ENCODE measurements at places on chromosomes 7 and 10. TPM values are rescaled to one million over a fixed set of nuclear protein-coding genes. Genes with fewer than 3 reads are reported as not detected.

DNA sequence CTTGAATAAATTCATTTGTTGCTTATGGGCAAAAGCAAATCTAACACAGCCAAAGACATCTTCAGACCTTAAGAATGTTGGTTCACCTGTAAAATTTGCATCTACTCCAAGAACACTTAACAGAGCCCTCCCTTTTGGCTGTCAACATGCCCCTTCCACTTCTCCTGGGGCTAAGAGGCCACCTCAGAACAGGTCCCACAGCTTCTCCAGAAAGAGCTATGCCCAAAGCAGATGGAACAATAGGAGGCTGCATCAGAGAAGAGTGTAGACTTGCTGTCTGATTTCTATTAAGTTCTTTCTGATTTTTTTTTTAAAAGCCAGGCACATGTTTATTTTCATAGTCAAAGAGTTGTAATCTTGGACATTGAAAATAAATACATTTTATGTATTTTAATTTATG is 26.1 kb upstream of the TRIL start:
- DNase-seq = no peak

Gene CHAT
- total RNA-seq = 1.1 TPM

DNA sequence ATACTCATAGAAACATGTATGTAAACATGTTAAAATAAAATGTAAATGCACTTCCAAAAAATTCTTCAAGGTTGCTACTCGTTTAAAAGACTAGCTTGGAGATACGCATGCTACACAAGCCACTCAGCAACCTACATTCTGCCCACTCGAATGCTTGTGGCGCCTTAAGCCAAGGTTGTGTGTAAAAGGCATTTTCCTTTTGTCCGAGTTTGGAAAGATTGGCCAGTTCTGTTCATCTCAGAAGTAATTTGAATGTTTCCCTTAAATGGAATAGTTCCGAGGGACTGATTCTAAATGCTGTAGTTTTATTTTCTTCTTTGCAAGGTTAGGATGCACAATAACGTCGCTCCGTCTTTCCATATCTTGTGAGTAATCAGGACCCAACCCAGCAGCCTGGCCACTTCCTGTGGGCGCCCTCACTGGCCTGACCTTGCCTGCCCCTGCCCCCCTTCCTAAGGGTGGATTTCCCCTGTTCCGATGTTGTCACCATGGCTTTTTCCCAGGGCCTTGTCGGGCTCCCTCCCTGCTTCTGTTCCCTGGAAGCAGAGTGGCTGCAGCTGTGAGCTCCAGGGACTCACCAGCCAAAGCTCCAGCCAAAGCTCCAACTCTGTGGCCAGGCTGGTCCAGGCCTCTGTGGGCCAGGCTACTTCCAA is 70.6 kb downstream of the PTPRE start:
- peak; percentile 55 for DNase-seq

- no peak for DNase-seq
These were observed 198.3 kb upstream of the KAT6B start for GRCh38 chr10:74628136-74628535.

GRCh38 chr10:19451937-19452336 is 364.3 kb upstream of the PLXDC2 start:
- DNase-seq = no peak

DNA sequence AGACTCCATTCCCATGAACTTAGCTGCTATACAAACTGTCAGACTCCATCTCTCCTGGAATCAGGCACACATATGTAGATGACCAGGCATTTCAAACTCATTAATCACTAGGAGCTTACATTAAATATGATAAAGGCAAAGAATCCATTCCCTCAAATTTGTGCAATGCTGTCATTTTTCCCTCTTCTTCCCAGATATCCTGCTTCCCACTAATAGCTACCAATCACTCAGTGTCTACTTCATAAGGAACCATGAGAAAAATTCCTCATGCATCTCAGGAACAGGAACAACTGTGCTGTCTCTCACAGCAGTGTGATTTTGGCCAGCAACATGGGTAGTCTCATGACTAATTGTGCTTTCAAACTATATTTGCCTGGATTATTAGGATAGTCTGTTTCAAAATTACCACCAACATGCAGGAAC is 133.9 kb downstream of the DKK1 start:
- no peak for DNase-seq

DNA sequence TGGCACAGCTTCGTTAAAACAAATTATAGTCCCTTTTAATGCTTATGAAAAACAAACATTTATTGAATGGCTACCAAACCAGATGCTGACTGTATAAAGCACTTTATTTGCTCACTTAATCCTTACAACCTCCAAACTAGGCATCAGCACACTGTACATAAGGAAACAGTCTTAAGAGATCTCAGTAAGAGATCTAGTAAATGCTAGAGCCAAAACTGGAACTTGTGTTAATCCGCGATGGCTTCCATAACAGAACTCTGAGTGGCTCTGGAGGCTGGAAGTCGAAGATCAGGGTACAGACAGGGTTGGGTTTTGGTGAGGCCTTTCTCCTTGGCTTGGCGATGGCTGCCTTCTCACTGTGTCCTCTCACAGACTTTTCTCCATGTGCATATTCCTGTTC is 27.0 kb downstream of the PDZD8 start:
- no peak for DNase-seq

Gene ANK3
- total RNA-seq = 174 TPM

DNA sequence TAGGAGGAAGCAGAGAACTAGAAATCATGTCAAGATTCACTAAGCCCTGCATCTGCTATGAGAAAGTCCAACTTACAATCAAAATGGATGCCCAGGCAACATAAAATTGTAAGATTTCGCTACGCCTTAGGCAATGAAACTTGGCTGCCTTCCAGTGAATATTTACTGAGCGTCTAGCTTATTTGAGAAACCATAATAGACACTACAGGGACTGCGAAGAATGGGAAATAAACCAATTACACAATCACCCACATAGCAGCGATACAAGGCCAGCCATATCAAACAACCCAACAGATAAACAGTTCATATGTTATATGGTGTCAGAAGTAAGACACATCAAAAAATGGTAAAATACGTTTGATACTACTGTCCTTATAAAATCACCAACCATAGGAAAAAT is 545.0 kb upstream of the C7orf33 start:
- DNase-seq = no peak

DNA sequence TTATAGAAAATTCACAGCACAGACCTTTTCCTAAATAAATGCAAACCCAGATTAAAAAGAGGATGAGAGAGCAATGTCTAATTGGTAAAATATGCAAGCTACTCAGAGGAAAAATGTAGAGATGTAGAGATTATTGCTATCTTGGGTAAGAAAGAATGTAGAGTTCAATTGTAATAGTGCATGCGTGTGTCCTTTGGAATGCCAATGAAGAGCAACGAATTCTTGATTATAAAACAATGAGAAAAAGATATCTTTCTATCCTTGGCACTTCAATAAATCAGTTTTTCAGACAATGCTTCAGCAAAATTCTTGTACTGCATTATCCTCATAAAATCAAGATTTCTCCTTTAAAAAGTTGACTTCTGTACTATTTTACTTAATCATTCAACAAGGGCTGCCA is 50.9 kb downstream of the SEMA3D start:
- DNase-seq = no peak

- peak; percentile 32 for DNase-seq
These were observed 2.4 kb downstream of the NKX2-3 start for GRCh38 chr10:99534939-99535763.

- DNase-seq = no peak
These were observed 27.9 kb downstream of the BBS9 start for GRCh38 chr7:33157311-33157710.

- peak; percentile 59 for DNase-seq
These were observed 33.4 kb upstream of the COBL start for GRCh38 chr7:51349820-51350545.

Gene MBLAC1
- total RNA-seq = not detected

GRCh38 chr7:137932881-137933269 is 69.0 kb downstream of the CREB3L2 start:
- DNase-seq = no peak

DNA sequence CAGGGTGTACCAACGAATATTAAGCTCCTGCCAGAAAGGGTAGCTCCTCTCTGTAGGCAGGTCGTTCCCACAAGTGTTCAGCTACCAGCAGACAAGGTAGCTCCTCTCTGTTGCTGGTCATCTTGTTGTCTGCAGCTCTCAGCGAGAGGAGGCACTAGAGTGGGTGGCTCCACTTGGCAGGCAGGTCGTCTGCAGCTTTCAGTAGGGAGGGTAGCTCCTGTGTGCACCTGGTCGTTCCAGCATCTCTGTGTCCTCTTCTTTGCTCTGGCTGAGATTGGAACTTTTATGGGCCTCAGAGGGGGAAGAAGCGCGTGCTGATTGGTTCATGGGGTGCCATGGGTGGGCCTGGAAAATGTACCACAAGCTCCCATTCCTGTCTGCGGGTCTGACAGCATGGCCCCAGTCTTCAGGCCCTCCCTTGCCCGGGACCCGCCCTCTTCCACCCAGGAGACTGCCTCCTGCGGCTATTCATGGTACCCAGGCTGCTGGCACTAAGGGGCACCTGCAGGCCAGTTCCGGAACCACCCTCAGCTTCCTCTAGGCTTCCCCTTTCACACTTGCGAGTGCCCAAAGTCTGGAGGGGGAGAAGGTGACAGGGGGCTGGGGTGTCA is 63.9 kb upstream of the CACNA2D1 start:
- no peak for DNase-seq

DNA sequence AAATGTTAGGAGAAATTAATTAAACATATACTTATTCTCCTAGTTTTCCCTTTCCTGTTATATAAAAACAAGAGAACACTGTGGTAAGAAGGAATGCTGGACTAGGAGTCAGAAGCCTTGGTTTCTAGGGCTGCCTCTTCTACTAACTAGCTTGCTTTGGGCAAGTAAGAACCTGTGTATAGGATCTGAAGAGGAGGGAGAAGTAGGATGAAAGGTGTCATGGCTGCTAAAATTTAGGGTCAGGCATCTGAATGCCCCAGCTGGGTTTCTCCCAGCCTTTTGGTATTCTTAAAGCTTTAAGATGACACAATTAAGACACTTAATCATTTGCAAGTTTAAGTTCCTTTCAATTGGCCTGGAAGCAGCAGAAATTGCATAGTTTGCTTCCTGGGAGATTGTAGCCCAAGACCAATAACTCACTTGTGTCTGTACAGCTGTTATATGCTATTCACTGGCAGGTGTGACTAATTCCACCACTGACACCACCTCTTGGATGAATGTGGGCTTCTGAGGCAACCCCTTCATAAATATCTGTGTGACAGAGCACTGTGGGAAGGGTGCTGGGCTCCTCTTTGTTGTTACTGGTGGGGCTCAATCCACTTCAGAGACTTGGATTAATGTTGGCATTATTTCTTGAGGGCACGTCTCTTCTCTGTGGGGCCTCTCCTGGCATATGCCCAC is 137.2 kb downstream of the LRMDA start:
- DNase-seq = no peak

DNA sequence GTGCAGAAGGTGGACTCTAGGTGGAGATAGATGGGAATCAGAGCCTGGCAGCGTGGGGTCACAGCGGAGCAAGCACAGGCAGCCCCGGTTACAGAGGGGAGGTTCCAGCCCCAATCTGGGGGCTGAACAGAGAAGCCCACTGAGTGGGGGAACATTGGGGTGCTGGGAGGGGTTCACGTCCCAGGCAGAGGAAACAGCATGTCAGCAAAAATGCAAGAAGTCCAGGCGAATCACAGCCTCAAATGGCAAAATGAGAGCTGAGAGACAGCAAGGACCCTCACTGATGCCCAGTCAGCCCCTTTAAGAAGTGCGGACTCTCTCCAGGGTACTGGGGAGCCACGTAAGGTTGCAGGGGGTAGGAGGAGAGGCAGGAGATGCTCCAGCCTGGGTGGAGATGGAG is 62.0 kb downstream of the ELFN1 start:
- no peak for DNase-seq

DNA sequence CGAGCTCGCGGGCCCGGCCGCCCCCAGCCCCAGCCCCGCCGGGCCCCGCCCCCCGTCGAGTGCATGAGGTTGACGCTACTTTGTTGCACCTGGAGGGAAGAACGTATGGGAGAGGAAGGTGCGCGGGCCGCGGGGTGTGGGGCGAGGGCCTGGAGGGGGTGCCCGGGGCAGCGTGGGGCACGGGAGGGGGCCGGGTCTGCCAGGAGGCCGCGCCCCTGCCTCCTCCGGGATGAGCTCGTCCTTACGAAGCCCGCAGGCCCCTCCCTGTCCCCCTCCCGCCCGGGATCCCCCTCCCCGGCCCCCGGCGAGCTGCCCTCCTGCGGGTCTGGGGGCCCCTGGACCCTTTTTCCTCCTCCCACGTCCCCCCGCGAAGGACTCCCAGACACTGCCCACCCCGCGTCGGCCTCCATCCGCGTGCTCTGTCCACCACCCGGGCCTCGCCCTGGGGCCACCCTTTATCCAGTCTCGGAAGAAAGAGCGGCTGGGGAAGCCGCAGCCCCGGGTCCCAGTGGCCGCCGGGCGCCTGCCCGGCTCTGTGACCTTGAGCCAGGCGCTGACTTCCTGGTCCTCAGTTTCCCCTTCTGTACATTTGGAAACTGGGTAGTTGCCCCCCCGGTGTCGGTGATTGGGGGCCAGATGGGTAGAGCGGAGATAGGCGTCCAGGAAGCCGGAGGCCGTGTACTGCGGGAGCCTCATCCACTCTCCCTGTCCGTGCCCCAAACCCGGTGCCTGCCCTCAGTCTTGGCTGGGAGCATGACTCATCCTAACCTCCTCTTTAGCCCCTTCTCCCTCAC is 521 bp downstream of the LIMK1 start:
- peak; percentile 41 for DNase-seq

DNA sequence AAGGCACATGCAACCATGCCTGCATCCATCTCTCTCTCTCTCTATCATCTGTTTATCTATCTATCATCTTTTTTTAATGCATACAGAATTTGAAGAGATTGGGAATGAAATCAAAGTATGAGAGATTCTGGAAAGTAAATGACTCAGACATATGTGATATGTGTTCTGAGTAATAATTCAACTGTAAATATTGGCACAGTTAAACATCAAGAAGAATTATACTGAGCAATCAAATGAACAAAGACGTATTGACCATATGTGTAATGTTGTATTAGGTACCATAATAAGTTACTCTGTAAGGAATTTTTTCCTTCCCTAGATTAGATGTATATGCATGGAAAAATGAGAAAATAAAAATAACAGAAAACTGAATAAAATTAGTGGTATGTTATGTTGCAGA is 108.3 kb downstream of the SUGCT start:
- DNase-seq = no peak

Gene PDE1C
- total RNA-seq = 1.5 TPM

DNA sequence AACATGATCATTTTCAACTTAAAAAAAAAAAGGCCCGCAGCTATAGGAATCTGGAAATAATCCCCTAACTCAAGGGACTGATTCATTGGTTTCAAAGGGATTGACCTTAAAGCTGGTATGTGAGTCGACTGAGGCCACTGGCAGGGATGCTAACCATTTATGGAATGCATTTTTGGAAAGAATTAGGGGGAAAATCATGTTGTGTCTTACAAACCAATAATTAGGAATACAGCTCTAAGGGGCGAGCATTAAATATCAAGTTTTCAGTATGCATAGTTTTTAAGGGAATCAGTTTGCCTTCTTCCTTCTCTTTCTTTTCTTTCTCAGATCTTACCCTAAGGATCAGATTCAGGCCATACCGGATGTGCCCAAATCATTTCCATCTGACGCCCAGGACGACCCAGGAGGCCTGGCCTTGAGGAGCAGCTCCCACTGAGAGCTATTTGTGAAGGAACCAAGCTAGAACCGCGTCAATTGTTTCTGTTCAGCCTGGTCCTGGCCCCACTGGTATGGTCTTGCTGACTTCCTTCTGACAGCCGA is 48.7 kb downstream of the BPGM start:
- DNase-seq = no peak

Gene HELLS
- 15.1 TPM for total RNA-seq

- no peak for DNase-seq
These were observed 188.0 kb upstream of the LYZL2 start for GRCh38 chr10:30817541-30817940.

Gene NYAP1
- total RNA-seq = 1.4 TPM
